GM23338 (cell line): ENCODE measurements at places on chromosomes 13 and 19.

DNA sequence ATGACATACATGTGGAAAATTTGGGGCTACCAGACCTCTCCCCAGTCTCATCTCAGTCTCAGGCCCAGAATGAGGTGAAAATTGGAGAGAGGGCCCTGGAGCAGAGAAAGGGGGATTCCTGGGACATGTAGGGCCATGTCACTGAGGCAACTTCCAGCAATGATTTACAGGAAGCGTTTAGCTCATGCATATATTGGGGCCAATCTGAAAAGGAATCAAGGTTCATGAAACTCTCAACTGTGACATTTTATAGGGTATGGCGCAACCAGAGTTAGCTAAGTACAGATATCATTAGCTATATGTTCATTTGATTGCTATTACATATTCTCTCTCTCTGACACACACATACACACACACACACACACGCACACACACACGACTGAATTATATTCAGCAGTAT lies 86.3 kb downstream of the RNASEH2B start:
- DNase-seq: no peak

GRCh38 chr19:15517778-15518177 lies 9.5 kb downstream of the CYP4F22 start:
- DNase-seq: no peak

- DNase-seq: no peak
These were observed 18.3 kb downstream of the KDM4B start for GRCh38 chr19:4987256-4987655.

GRCh38 chr19:4210166-4210731 lies 19.1 kb upstream of the EBI3 start:
- DNase-seq: no peak

- no peak for DNase-seq
These were observed 2.4 kb downstream of the SLC8A2 start for GRCh38 chr19:47469363-47469700.

- peak; percentile 13 for DNase-seq
These were observed 19.9 kb downstream of the TMED1 start for GRCh38 chr19:10815969-10816644.

DNA sequence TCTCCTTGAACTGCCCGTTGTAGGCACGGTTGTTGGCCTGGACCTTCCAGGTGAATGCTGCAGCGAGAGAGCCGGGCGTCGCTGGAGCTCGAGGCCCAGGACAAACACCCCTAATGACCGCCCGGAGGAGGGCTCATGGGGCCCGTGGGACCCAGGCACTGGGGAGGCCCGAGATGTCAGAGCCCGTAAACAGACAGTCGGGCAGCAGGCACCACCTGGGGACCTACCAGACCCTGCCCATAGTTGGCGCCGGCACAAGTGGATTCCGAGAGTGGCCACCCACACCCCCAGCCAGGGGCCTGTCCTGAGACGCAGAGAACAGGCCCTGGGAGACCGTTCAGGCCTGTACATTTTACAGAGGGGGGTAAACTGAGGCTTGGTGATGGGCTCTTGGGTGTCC lies 2.4 kb downstream of the ATP8B3 start:
- DNase-seq: peak; percentile 60

DNA sequence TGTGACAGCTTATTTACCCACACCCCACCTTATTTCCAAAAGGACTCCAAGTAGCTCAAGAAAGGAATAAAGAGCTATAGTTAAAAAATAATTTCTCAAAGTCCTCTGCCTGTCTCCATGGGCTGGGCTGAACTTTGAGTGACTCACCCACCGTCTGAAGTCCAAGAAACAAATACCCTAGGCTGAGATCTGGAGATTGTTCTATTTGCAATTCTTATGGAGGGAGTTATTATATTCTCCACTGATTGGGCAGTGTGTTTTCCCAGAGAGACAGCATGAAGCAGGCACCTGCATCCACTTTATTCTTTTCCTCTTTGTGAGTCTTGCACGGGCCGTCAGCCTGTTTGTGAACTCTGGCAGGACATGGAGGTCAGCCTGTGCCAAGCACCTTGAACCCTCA lies 63.2 kb downstream of the SHISA2 start:
- no peak for DNase-seq

DNA sequence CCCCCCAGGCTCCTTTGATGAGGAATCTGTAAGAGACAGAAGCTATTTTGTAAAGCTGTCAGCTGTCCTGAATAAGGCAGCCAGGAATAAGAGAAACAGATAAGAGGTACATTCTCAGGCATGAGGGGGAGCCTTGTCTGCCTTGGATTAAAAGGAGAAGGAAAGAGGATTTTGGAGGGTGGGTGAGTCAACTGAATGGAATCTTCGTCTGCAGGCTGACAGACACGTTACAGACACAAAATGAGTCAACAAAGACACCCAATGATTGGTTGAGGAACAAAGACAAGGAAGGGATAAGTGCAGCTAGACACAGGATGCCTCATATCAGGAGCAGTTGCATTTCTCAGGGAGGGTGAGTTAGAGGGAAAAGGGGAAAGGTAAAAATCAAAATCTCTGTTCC lies 162.5 kb downstream of the OLFM4 start:
- DNase-seq: peak; percentile 45

GRCh38 chr19:15196360-15197005 lies 4.3 kb downstream of the NOTCH3 start:
- no peak for DNase-seq

- no peak for DNase-seq
These were observed 307.4 kb downstream of the KLF5 start for GRCh38 chr13:73366241-73366640.

- DNase-seq: no peak
These were observed 251.6 kb upstream of the TSHZ3 start for GRCh38 chr19:31600731-31601295.

GRCh38 chr13:29676941-29677452 lies 81.5 kb upstream of the SLC7A1 start:
- DNase-seq: no peak
